ENCODE measurements at places on chromosomes 12 and 14. TPM values are rescaled to one million over a fixed set of nuclear protein-coding genes. Genes with fewer than 3 reads are reported as not detected.

TGM1 gene
- polyA plus RNA-seq, result 1.8 TPM

MGP gene
- 27.0 TPM for polyA plus RNA-seq

PRB2 gene
- not detected for polyA plus RNA-seq

CLEC4A gene
- polyA plus RNA-seq, result not detected

KRT7 gene
- polyA plus RNA-seq, result 2.1 TPM

NANOG gene
- polyA plus RNA-seq, result not detected

PPP1R1A gene
- polyA plus RNA-seq, result 16.0 TPM

SLC2A14 gene
- polyA plus RNA-seq, result 0.76 TPM

RBP5 gene
- 0.80 TPM for polyA plus RNA-seq

PTCSC3 gene
- 2.2 TPM for polyA plus RNA-seq

MYH6 gene
- polyA plus RNA-seq, result not detected

AHNAK2 gene
- 6.6 TPM for polyA plus RNA-seq

SMIM41 gene
- polyA plus RNA-seq, result not detected

SLCO1A2 gene
- 8.1 TPM for polyA plus RNA-seq

KCNA1 gene
- polyA plus RNA-seq, result 62.6 TPM

GSC gene
- polyA plus RNA-seq, result not detected

KRT2 gene
- polyA plus RNA-seq, result not detected

OR4N5 gene
- not detected for polyA plus RNA-seq

CLECL1 gene
- polyA plus RNA-seq, result not detected

KRT80 gene
- polyA plus RNA-seq, result 2.0 TPM

ASPG gene
- not detected for polyA plus RNA-seq

GRIN2B gene
- 0.61 TPM for polyA plus RNA-seq

CTSG gene
- not detected for polyA plus RNA-seq

MEG3 gene
- 33.5 TPM for polyA plus RNA-seq

KRT6C gene
- polyA plus RNA-seq, result not detected

BEST3 gene
- 5.9 TPM for polyA plus RNA-seq

KLRK1 gene
- not detected for polyA plus RNA-seq

ASIC1 gene
- 13.8 TPM for polyA plus RNA-seq

TUBA1B gene
- 3,807 TPM for polyA plus RNA-seq

KLRG1 gene
- polyA plus RNA-seq, result 4.1 TPM

MSRB3 gene
- polyA plus RNA-seq, result 2.8 TPM

Measured in brain (organoid and tissue), 16 donors.